Activated naive CD4-positive, alpha-beta T cell treated with anti-CD3 and anti-CD28 coated beads, Interleukin-2, amount 10 ng/mL, durations not matched to agents 7 days and 5 days (primary cell): ENCODE measurements at places on chromosomes 12 and 14.
A peak's percentile ranks its signal among the peaks of the same experiment; 100 is the strongest.

GRCh38 chr14:77589099-77589498 is 27.3 kb downstream of the SPTLC2 start:
- DNase-seq, result no peak
- H3K36me3 ChIP-seq, result peaks cover 52% of the 10 kb centered on the region
- H3K4me3 ChIP-seq, result peak overlapping the region; percentile 14
- no peaks in the 10 kb centered on the region for H3K27me3 ChIP-seq

GRCh38 chr14:59755409-59756135 is 115.0 kb downstream of the RTN1 start:
- H3K4me3 ChIP-seq, result no peak overlapping the region
- no peaks in the 10 kb centered on the region for H3K4me1 ChIP-seq
- no peak overlapping the region for H3K27ac ChIP-seq
- no peaks in the 10 kb centered on the region for H3K36me3 ChIP-seq

DNA sequence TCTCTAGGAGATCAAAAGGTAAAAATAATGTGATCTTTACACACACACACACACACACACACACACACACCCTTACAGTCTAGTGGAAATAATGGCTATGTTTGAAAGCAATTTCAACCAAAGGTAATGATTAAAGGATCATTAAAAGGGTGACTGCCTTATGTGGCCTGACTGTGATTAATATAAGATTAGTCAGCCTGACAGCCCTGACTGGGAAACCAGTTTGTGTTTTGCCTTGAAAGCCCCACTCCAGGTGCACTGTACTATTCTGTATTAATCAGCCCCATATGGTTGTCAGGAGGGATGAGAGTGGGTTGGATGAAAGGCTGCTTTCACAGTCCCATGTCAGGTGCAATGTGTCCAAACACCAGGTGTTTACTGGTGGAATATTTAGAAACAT is 10.5 kb downstream of the RASSF9 start:
- no peaks in the 10 kb centered on the region for H3K27me3 ChIP-seq
- H3K27ac ChIP-seq, result no peak overlapping the region
- H3K4me3 ChIP-seq, result no peak overlapping the region
- no peaks in the 10 kb centered on the region for H3K36me3 ChIP-seq

GRCh38 chr12:79407671-79408622 is 282.8 kb downstream of the PAWR start:
- no peak for DNase-seq
- no peaks in the 10 kb centered on the region for H3K36me3 ChIP-seq
- H3K4me3 ChIP-seq, result no peak overlapping the region
- H3K27me3 ChIP-seq, result no peaks in the 10 kb centered on the region
- H3K4me1 ChIP-seq, result no peaks in the 10 kb centered on the region
- H3K27ac ChIP-seq, result no peak overlapping the region

GRCh38 chr12:52634266-52635056 is 16.1 kb upstream of the KRT73 start:
- peaks cover 1% of the 10 kb centered on the region for H3K36me3 ChIP-seq
- no peak overlapping the region for H3K4me3 ChIP-seq
- peaks cover 8% of the 10 kb centered on the region for H3K27me3 ChIP-seq
- peaks cover 63% of the 10 kb centered on the region for H3K4me1 ChIP-seq

GRCh38 chr14:57583396-57583795 is 89.7 kb upstream of the CCDC198 start:
- no peaks in the 10 kb centered on the region for H3K27me3 ChIP-seq
- no peak overlapping the region for H3K27ac ChIP-seq
- no peak for DNase-seq
- no peak overlapping the region for H3K4me3 ChIP-seq
- no peaks in the 10 kb centered on the region for H3K4me1 ChIP-seq
- no peaks in the 10 kb centered on the region for H3K36me3 ChIP-seq
